ENCODE measurements at places on chromosomes 7 and 10.

- no peak for DNase-seq
These were observed 73.1 kb downstream of the CYP51A1 start for GRCh38 chr7:92061154-92061553.

DNA sequence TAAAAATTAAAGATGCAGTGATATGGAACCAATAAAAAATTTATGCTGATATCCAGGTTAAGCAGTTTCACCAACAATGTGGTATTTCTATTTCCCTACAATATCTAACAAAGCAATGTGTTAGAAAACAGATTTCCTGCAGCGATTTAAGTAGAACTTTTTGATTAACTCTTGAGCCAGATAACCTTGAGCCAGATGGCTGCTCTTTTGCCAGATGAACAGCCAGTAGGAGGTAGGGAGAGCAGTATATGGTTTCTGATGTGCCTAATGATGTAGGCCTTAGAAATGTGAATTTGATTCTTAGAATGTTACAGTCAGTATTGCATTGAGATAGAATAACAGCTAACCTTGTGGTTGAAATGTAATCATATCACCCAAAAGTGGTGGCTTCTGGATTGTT, 31.1 kb downstream of the STAMBPL1 start:
- no peak for DNase-seq

GRCh38 chr7:16171928-16172327, 249.4 kb downstream of the CRPPA start:
- DNase-seq: no peak

- no peak for DNase-seq
These were observed 98.5 kb upstream of the PPP2R2D start for GRCh38 chr10:131802156-131802915.

DNA sequence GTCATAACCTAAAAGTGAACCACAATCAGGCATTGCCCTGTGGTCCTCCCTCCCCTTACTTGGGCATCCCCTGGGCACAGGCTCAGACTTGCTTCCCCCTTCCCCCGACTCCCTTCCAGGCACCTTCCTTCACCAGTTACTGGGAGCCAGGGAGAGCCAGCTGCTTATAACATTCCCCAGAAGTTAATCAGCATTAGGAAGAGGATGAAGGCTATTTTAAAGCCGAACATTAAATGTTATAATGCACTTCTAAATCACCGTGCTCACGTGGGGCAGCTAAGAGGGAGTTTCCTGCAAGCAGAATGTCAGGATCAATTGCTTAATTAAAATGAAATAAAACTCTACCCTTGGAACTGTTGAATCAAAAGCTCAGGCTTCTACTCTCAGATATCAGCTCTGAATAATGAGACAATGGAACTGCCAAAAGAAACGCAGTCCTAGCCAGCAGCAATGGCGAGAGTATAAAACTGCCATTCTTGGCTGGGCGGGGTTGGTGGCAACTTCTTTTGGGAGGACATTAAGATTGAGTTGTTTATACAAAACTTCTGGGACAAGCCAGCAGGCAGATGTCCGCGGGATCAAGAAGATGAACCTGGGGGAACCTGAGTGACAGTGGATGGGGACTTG, 169.5 kb downstream of the FANK1 start:
- no peak for DNase-seq

DNA sequence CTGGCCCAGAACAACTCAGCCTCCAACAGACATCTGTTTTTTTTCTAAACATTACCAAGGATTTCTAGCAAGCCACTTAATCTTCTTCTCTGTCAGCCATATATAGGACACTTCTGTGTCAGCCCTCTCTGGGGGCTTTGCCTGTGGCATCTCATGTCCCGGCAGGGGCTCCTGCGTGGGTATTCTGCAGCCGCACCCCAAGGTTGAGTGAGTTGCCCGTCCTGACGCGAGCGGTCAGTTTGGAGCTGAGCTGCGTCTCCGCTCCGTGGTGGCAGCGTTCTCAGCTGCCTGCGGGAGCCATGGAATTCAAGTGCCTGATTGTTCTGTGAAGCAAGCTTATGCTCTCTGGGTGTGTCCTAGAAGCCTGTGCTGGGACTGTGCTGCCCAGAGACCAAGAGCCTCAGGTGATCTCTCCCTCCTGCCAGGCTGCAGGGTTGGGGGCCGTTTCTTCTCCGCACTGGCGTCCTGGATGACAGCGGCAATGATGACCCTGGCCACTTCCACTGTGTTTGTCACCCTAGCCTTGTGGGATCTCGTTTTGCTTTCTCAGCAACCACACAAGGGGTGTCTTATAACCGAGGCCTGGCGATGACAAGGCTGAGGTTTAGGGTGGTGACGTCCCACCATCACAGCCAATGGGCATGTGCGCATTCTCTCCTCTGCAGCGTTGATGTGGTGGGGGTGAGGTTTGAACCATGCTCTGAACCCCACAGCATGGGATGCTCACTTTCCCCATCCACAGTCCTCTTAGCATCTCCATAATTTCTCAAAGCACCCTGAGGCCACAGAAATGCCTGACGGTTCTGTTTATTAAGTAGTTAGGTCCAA, 612.6 kb upstream of the FOXK1 start:
- no peak for DNase-seq

DNA sequence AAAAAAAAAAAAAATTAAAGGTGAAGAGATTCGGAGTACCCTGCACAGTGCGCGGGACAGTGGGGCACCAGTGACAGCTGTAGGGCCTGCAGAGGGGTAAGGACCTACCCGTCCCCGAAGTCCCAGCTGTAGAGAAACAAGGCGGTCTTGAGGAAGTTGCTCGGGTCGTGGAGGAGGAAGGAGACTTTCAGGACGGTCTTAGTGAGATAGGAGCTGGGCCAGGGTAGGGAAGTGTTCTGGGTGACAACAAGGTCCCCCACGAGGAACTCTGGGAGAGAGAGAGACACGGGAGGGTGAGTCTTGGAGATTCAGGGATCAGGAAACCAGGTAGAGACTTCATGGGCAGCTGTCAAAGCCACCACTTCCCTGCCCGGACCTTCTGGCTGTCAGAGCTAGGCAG, 9.7 kb downstream of the TMEM130 start:
- no peak for DNase-seq

GRCh38 chr7:30525429-30525828, 20.8 kb upstream of the GGCT start:
- no peak for DNase-seq

DNA sequence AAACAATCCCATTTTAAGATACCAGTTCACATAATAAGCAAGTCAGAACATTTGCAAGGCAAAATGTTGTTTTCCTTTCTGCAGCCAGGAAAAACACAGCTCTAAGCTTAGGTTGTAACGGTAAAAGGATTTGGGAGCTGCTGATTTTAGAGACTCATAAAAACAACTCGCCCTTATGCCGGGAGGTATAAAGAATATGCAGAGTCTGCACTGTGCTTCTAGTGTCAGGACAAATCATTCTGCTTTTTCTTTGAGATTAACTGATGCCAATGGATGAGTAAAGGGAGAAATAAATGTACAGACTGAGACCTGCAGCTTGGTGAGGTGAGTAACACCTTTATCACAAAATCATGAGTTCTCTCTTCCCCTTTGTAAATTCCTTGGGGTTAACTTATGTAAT, 2.0 kb upstream of the SFR1 start:
- peak; percentile 48 for DNase-seq

GRCh38 chr10:61024856-61025201, 80.8 kb upstream of the RHOBTB1 start:
- DNase-seq: no peak

- DNase-seq: no peak
These were observed 10.0 kb upstream of the TNS3 start for GRCh38 chr7:47591655-47592572.

GRCh38 chr7:26854876-26855855, 9.2 kb downstream of the SKAP2 start:
- DNase-seq: no peak

GRCh38 chr10:25294032-25294926, 119.5 kb downstream of the GPR158 start:
- no peak for DNase-seq

DNA sequence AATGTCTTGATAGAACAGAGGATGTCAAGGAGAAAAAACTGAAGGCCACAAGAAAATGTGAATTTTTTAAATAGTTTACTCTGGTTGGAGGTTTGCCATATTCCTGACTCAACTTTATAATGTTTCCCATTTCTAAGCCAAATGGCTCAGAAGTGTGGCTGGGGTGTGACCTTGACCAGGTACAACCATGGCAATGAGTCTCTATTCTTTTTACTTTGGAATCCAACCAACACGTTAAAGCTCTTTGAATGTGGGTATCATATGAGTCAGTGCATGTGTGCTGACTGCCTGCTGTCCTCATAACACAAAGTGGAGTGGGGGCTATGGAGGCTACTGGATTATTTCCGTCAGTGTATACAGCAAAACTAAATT, 33.5 kb upstream of the DLD start:
- no peak for DNase-seq

DNA sequence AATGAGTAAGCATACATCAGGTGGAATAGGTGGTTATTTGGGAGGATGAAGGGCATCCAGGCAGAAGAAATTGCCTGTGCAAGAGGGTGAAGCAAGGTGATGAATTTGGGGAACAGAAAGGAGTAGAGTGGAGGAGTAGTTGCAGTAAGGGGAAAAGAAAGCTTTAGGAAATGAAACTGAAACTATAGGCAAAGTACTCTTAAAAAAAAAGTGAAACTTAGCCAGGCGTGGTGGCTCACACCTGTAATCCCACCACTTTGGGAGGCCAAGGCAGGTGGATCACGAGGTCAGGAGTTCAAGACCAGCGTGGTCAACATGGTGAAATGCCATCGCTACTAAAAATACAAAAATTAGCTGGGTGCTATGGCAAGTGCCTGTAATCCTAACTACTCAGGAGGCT, 17.6 kb downstream of the NUP205 start:
- no peak for DNase-seq

- peak; percentile 7 for DNase-seq
These were observed 3.4 kb upstream of the ARHGAP22 start for GRCh38 chr10:48608279-48608681.

DNA sequence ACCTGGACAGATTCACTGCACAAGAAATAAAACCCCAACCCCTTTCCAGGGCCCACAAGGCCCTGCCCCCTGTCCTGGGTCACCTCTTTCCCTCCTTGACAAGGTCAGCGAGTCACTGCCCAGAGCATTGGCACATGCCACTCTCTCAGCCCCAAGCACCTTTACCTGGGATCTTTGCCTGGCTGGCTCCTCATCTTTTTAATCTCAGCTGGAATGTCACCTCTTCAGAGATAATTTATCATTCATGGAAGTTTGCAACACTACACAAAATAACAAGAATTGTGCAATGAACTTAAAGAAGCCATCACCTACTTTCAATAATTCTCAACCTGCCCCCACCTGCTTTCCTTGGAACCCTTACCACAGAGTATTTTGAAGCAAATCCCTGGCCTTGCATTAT, 19.2 kb downstream of the ANTXRL start:
- no peak for DNase-seq

- no peak for DNase-seq
These were observed 8.4 kb upstream of the SNX13 start for GRCh38 chr7:17948526-17949238.

- no peak for DNase-seq
These were observed 173.3 kb downstream of the SLC16A9 start for GRCh38 chr10:59536167-59537014.

- DNase-seq: no peak
These were observed 113.5 kb upstream of the IL6 start for GRCh38 chr7:22613496-22613895.

- no peak for DNase-seq
These were observed 48.4 kb upstream of the INPP5A start for GRCh38 chr10:132489053-132489703.

DNA sequence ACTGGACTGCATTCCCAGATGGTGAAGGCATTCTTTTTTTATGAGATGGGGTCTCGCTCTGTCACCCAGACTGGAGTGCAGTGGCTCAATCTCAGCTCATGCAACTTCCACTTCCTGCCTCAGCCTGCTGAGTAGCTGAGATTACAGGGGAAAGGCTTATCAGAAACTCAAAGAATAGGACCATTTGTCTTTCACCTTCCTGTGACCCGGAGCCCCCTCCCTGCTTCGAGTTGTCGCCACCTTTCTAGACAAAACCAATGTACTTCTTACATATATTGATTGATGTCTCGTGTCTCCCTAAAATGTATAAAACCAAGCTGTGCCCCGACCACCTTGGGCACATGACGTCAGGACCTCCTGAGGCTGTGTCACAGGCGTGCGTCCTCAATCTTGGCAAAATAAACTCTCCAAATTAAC, 1.8 kb upstream of the METTL27 start:
- no peak for DNase-seq

DNA sequence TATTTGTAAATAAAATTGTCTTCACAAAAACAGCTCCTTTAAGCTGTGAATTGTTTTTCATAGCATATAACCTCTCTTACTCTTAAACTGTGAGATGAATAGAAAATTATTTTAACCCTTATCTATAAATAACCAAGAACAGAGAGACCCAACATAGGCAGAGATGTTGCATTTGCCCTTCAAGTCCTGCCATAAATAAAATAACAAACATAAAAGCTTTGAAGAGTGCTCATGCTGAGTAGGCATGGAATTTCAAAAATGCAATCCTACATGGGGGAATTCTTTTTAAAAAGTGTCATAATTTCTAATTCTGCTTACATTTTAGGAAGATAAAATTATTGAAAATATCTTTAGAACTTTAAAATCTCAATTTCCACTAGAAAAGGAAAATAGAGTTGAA, 124.1 kb upstream of the FERD3L start:
- DNase-seq: no peak

DNA sequence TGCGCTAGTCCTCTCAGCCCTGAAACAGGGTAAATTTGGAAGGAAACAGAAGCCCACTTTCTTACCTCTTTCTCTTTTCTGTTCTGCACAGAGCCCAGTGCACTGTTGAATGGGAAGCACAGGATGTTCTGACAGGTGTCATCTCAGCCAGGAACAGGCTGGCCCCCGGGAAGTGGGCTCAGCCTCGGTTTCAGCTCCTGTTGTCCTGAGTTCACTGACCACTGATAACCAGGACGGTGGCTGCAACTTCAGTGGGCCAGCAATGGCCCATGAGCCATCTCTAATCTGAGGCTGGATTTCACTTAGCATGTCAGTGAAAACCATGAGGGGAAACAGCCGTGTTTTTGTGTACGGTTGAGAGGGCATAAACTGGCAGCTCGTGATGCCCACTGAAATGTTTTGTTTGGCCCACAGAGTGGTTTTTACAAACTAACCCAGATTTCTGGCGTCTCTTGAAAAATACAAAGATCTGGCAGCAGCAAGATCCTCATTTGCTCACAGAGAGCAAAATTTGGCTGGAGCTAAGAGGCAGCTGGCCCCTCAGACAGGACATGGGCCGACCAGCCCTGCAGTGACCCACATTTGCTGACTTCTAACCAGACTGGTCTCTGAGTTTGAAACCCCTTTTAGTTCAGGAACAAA, 455.9 kb downstream of the PAXIP1 start:
- no peak for DNase-seq
